ENCODE measurements at places on chromosomes 12 and 14. TPM values are rescaled to one million over a fixed set of nuclear protein-coding genes. Genes with fewer than 3 reads are reported as not detected.

The AEBP2 gene
- 39.6 TPM for total RNA-seq

The MYRFL gene
- total RNA-seq, result under 0.01 TPM

The CIT gene
- 2.7 TPM for total RNA-seq

The ACRBP gene
- total RNA-seq, result 0.33 TPM

The CFAP251 gene
- total RNA-seq, result 1.1 TPM

The CRACR2A gene
- total RNA-seq, result 25.8 TPM

The GCN1 gene
- total RNA-seq, result 59.0 TPM

The SLC8A3 gene
- total RNA-seq, result 0.17 TPM

The SMIM41 gene
- not detected for total RNA-seq

The DPF3 gene
- total RNA-seq, result 0.54 TPM

The ALX1 gene
- 0.11 TPM for total RNA-seq

The SPTB gene
- total RNA-seq, result under 0.01 TPM

The PRR13 gene
- total RNA-seq, result 11.2 TPM

The CMA1 gene
- not detected for total RNA-seq

The BATF gene
- 3.4 TPM for total RNA-seq

All from dermis lymphatic vessel endothelial cell (primary cell).